AG09319 (cell line): ENCODE measurements at places on chromosomes 4 and X.

DNA sequence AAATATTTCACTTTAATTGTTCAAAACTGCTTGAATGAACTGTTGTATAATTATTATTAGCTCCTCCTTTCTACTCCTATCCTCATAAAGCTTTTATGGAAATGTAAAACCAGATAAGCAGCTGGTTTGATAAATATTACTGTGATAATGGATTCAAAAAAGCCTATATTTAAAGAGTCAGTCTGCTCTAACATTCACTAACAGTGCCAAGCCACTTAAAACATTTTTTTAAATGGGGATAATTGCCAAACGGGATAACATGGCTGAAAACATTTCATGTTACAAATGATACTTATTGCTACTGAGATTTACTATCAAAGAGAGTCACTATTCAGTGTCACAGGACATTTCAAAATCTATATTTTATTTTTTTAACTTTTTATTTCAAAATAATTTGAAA is 17.4 kb downstream of the ARHGAP24 start:
- DNase-seq: no peak

- no peak for DNase-seq
Observed at GRCh38 chr4:159185591-159186023, 82.7 kb downstream of the RAPGEF2 start.

DNA sequence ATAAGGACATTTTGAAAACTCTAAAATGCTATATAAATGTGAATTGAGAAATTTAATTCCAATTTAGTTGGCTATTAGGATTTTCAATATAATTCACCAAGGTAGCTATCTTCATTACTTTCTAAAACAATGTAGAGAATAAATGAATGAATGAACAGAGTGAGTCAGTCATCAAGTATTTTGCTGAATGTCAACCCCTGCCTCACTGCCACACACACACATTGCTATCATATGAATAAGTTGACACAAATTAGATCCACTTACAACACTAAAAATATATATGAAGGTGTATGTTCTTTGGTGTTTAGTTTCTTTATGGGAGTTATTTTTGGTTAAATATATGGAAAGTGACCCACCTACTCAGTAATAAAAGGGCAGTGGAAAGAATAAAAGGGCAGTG is 141.4 kb upstream of the SMIM10 start:
- no peak for DNase-seq

GRCh38 chrX:64976673-64977040 is 407 bp upstream of the ZC4H2 start:
- no peak for DNase-seq

- DNase-seq: no peak
Observed at GRCh38 chr4:170169699-170170098, 79.9 kb upstream of the AADAT start.

DNA sequence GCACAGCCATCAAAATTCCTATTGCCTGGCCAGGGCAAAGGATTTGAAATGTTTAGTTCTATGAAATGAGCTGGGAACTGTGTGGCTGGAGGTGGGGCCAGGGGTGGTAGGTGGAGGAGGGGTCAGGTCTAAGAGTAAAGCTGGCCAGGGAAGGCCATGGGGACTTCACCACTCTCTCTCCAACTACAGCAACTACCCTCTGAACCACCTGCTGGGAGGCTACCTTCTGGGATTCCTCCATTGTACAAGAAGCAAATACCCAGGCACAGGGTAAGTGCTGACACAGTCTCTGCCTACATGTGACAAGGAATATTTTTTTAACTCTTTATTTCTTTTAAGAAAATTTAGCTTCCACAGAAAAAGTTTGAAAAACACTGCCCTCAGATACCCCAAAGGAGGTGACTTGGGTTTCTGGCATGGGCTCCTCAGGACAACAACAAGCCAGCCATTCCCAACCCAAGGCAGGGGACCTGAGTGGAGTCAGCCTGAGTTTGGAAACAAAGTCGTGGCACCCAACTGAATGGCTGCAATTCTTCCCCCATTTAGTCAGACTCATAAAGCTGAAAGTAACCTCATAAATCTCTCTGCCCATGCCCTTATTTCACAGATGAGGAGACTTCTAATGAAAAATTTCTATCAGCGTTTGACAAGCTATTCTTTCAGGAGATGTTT is 593.8 kb upstream of the DIPK2B start:
- no peak for DNase-seq

DNA sequence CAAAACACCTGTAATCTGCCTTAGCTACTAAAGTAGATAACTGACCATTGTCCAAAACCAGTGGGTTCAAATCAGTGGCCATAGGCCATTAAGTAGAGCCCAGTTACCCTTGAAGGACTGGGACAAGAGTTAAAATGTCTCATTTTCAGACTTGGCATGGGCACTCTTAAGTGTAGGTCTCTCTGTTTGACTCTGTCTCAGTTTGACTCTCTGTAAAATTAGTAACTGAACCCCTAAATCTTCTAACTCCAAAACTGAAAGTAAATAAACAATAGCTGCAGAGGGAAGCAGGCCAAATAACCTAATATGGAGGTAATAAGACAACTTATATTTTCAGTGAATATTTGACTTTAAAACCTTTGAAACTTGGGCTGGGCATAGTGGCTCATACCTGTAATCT is 89.1 kb downstream of the SLC16A2 start:
- DNase-seq: no peak

GRCh38 chr4:99876946-99877345 is 17.3 kb downstream of the LAMTOR3 start:
- no peak for DNase-seq

DNA sequence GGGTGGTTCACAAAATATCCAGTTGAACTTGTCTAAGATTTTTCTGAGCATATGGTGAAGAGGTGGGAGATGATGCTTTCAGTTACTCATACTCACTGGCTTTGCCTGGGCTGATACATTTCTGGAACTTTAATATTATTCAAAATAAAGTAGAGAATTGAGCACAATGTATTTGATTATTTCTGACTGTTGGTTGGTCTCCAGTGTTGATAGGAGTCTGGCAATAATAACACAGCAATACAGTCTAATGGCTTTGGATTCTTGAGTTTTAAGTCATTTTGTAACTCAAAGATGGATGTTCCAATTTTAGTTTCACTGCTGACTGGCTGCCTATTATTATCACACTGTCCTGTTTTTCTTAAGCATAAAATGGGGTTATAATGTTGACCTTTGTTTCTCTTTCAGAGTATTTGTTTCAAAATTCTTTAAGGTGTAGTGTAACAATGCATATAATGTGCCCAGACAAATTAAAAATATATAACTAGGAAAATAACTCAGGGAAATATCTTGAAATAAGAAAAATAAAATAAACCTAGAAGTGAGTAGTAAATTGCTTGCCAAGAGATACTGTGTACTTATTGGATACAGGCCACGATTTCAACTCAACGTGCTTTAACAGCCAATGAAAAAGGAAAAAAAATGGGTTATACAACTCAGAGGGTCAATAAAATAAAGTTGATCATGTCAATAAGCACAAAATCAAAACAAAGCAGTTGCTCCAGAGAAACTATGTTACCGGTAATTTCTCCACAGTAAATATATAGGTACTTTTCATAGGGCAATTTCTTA is 99.0 kb downstream of the ARSJ start:
- no peak for DNase-seq

- no peak for DNase-seq
Observed at GRCh38 chr4:164304101-164304639, 449.8 kb upstream of the SMIM31 start.

- DNase-seq: no peak
Observed at GRCh38 chrX:23779025-23779424, 3.9 kb upstream of the SAT1 start.

- no peak for DNase-seq
Observed at GRCh38 chr4:151417164-151417571, 8.2 kb downstream of the FHIP1A start.

DNA sequence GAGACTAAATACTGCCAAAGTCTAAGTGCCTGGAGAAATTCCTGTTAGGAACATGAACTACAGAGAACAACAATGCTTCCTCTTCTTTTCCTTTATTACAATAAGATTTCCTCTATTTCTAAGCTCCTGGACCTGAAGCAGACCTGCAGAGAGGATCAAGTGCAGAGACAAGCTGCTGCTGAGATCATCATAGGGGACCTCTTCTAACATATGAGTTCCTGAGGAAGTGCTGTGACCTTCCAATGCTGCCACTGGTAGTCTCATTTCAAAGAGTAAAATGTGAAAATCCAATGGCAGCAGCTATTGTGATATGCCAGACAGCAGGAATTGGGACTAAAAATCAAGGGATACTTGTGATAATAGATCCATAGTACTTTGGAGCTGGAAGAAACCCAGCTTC is 28.0 kb downstream of the CCNG2 start:
- DNase-seq: no peak

- DNase-seq: no peak
Observed at GRCh38 chr4:89338206-89338605, 30.6 kb upstream of the GPRIN3 start.

- DNase-seq: no peak
Observed at GRCh38 chrX:19855700-19856381, 31.6 kb downstream of the SH3KBP1 start.

- DNase-seq: no peak
Observed at GRCh38 chr4:152166567-152166966, 369.3 kb downstream of the FBXW7 start.

DNA sequence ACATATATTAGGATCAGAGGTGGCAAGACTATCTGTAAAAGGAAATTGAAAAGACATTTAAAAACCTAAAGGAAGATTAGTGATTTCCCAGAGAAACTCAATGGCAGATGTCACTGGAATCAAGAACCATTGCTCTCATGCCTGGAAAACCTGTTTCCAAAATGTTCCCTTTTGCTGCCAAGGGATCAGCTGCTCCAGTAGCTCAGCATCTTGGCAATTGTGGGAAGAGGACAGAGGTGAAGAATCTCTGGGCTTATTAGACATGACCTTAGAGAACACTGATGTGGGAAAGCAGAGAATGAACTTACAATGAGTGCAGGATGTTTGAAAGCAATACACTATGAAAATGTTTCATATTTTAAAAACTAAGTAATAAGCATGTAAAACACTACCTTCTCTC is 98.3 kb downstream of the SHROOM3 start:
- DNase-seq: no peak

GRCh38 chrX:84339507-84340364 is 151.7 kb upstream of the RPS6KA6 start:
- DNase-seq: no peak

DNA sequence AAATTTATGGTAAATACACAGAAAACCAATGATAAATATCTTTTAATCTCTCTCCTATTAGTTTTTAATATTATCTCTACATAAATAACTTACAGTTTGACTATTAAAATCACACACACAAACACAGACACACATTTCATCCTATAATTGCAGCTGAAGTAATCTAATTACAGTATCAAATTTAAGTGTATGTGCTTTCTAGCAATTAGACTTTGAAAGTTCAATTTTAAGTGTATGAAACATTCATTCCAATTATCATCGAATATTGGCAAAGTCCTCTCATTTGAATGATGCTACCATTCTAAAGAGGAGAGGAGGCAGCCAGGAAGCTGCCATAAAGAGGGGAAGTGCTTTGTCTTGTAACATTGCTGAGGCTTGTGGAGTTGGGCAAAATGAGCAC is 221.2 kb upstream of the PABPC4L start:
- no peak for DNase-seq

DNA sequence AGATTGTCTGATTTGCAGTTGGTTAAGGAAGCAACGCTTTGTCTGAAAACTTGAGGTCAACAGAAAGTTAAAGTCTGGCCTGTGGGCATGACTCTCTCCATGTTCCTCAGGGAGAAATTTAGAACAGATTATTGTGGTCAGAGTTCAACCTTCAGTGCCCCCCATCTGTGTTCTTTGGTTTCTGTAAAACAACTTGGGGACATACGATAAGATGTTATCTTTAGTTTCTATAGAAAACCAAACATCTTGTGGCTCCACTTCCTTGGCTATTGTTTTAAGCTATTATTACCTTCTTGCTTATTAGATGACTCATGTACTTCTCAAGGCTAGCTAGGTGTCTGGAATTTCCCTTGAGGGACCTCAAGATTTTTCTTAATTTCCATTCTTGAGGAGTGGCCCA is 507.7 kb downstream of the PDHA2 start:
- no peak for DNase-seq

GRCh38 chrX:46758163-46758955 is 559 bp downstream of the SLC9A7 start:
- no peak for DNase-seq

DNA sequence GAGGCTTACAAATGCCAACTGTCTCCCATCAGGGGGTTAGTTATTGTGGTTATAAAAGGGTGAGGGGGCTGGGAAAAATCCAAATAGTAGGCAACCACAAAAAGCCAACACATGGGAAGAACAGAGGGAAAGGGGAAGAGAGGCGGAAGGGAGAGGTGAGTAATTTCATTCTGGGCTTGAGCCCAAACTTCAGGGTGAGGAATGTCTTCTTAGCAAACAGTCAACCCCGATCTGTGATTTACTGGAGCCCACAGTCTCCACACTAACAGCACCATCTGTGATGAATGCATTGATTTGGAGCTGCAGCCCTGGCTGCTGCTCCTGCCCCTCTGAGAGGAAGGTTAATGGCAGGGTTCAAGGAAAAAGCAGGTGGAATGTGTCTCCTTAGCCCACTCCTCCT is 162.2 kb upstream of the GPR101 start:
- no peak for DNase-seq

GRCh38 chr4:5114950-5115349 is 63.7 kb downstream of the STK32B start:
- no peak for DNase-seq

GRCh38 chr4:139554642-139554892 is 1.5 kb downstream of the SETD7 start:
- DNase-seq: no peak

DNA sequence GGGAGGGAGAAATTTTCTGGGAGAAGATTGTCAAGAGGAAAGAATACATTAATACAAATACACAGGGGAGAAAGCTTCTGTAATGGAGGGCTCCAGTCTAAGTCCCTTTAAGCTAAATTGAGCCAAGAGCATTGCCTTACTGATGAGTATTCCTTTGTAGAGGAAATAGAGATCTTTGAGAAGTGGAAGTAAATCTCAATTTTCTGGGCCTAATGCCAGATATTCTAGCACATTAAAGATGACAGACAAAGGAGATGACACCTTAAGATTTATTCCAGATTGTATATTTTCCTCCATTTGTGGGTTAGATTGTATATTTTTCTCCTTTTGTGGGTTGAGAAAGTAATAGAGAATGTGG is 28.5 kb upstream of the SMAD1 start:
- DNase-seq: no peak

- DNase-seq: no peak
Observed at GRCh38 chr4:108779958-108780357, 17.1 kb upstream of the ETNPPL start.

- no peak for DNase-seq
Observed at GRCh38 chrX:134633832-134634231, 24.4 kb downstream of the PLAC1 start.

DNA sequence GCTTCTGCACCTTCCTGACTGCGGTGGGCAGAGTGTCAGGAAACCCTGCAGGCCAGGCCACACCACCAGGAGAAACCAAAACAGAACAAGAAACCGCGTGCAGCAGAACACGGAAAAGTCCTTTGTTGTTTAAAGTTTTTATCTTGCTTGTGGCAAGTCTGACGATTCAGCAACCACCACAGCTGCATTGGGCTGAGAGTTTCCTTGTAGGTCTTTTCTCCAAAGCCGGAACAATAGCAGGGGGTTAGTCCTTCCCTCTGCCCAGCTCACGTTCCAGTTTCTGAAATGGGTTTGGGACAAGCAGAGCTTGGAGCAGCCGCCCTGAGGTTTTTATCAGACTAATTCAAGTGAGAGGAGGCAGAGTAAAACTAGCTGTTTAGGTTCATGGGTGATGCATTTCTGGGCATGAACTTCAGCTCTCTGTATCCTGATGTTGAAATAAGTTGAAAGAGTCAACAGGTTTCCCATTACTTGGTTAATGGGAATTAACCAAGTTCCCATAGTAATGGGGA is 216.9 kb downstream of the PTTG2 start:
- no peak for DNase-seq

GRCh38 chr4:173418639-173419038 is 19.7 kb upstream of the SCRG1 start:
- DNase-seq: no peak
